Kidney (tissue), 22 donors: ENCODE measurements at places on chromosomes 2 and 18.
A peak's percentile ranks its signal among the peaks of the same experiment; 100 is the strongest.

- no peak for DNase-seq
These were observed 48.4 kb downstream of the ATP8B1 start for GRCh38 chr18:57754577-57755338.

DNA sequence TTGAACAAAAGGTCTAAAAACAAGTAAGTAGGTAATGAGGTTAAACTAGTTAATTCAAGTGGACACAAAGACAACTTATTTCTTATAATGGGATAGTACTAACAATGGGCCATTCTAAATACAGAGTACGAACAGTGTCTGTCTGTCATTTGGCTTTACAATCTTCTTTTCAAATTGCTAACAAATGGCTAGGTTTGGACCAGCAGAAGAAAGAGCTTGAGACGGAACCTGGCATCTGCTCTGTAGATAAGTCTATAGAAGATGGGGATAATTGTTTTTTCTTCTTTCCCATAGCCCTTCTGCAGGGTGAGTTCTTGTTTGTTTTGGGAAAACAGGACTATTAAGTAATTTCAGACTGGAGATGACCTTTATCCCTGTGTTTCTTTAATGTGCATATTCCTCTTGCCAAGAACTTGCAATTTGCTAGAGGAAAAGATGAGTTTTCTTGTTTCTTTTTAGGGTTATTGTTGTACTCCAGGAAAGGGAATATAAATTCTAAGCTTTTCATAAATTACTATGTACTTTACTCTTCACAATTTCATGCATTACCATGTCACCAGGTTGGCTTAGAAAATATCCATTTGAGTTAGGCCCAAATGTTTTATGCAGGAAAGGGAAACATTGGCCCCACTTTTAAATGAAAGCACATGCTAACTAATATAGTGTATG lies 500.5 kb upstream of the SYT4 start:
- no peak for DNase-seq

DNA sequence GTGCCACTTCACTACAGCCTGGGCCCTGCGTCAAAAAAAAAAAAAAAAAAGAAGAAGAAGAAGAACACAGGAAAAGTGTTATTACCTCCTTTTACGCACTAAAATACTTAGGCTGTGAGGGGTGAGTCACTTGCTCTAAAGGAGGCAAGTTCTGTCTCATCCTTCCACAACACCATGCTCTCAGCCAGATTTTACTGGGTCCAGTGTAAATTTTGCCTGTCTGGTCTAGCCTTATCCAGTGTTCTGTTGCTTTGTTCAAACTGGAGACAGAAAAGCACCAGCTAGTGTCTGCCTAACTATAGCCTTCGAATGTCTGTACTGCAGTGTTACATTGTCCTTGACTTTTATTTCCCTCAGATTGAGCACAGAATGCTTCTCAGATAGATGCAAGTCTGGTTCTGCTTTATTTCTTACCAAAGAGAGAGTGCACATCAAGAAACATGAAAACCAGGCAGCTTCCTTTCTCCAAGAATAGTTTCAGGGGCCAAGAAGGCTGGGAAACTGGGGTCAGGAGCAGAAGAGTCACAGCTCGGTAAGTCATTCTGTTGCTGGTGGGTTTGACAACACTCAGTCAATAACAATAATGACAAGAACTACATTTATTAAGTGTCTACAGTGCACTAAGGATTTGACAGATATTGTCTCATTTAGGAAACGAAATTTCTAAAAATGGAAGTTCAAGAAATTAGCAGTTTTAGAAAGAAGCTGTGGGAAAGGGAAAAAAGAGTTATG lies 3.1 kb upstream of the MSGN1 start:
- DNase-seq = no peak

DNA sequence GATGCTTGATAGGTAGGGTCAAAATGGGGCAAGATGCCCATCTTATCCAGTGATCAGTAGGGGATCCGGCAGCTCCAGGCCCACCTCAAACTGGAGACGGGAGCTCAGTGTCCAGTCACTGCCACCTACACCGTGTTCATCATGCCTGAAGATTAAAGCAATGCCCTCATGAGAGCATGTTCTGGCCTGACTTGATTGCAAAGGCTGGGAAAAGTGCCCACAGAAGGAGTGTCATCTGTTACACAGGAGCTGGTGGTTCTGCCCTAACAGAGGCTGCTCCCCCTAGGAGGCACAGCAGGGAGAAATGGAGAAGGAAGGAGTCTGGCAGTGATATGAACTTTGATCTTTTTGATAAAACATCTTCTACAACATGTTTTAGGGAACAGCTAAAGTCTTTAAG lies 92.3 kb downstream of the CCBE1 start:
- DNase-seq = no peak

GRCh38 chr2:128623776-128624761 lies 305.4 kb upstream of the HS6ST1 start:
- DNase-seq = peak; percentile 65

DNA sequence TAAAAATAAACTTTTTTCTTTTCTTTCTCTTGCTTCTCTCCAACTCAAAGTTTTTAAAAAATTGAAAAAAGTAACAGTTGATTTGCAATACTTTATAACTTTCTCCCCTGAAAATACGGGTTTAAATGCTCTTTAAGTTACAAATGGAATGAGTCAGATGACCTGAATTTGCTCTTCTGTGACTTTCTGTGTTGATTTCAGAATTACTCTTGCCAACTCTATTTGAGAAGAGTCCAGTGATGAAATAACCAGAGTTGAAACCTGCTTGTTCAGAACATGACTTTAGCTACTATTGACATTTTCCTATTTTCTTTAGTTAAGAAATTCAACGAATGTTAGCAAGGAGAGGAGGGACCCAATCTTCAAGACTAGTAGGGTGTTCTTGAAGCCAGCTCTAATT lies 146.1 kb upstream of the ZSWIM2 start:
- no peak for DNase-seq

GRCh38 chr18:34998661-34999060 lies 42.6 kb upstream of the MAPRE2 start:
- no peak for DNase-seq

DNA sequence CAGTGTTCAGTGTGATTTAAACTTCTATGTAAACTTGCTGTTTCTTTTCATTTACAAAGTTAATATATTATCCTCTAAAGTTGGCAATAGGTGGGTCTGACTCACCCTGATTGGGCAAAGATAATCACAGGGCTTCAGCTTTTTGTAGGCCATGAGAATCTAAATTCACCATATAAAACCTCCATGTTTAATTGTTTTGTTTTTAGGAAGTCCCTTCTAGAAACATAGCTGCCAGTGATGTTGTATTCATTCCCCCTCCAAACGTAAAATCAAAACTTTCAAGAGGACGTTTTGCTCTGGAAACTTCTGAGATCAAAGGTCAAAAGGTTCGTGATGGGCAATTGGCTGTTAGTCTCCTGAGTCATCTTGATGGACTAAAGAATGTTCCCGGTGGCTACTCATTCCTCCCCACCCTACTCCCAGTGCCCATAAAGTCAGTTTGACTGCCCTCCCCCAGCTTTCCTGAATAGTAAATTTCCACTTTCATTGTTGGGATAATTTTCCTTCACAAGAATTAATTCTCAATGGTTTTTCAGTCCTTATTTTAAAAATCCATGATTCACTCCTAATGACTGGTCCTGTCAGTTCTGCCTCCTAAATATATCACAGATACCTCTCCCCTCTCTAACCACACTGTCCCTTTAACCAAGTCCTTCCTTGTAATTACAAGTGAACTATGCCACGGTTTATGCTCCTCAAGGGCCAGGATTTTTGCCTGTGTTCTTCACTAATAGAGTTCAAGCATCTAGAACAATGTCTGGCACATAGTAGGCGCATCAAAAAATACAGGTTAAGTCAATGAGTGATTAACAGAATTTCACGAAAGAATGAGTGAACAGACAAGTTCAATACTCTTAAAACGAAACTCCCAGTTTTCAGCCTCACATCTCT lies 164.4 kb upstream of the VRK2 start:
- DNase-seq = no peak

DNA sequence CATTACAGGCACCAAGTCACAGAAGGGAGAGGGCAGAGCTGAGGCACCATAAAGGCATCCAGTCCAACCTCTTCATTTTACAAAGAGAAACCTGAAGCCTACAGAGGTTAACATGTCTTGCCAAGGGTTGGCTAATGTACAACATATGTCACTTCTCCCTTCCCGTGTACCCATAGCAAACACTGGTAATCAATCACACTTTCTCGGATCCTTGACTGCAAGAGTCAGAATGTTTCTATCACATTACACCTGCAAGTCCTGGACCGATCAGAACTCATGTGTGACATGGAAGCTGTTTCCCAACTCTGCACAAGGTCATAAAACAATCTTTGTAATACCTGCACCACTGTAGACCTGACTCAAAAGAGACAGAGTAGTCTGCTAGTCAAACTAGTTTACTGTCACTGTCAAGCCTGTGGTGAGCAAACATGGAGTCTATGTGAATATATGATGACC lies 6.0 kb downstream of the ANKRD44 start:
- DNase-seq = no peak

- DNase-seq = no peak
These were observed 11.2 kb downstream of the PMAIP1 start for GRCh38 chr18:59910967-59911366.

DNA sequence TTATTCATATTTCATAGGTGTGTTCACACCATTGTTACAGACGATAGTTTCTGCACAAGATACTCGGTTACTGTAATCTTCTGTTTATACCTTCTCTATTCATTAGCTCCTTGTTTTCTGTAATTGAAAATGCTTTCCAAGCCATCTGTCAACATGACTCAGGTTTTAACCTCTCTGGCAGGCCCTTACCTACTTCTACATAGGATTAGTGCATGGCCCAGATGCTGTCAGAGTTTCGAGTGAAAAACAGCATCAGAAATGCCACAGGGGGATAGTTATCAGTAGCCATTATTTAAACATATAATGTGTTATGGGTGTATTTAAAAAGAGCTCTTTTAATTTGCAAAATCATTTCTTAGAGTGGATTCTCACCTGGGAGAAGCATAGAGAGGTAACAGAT lies 596.4 kb downstream of the FBXO15 start:
- no peak for DNase-seq

DNA sequence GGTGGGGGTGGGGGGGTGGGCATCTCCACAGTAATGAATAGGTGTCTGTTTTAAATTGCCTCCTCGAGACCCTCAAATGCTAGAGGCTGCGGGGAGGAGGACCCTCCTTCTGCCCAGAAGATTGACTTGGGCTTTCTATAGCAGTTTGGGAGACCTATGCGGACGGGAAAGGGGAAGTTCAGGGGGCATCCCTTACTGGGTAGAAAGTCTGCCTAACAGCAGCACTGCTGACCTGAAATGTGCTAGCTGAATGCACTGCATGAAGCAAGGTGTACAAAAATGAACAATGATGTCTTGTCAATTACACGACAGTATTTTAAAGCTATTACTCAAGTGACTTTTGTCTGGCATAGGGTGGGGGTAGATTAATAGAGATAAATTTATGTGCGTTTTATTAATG lies 2.5 kb downstream of the DCC start:
- DNase-seq = no peak

DNA sequence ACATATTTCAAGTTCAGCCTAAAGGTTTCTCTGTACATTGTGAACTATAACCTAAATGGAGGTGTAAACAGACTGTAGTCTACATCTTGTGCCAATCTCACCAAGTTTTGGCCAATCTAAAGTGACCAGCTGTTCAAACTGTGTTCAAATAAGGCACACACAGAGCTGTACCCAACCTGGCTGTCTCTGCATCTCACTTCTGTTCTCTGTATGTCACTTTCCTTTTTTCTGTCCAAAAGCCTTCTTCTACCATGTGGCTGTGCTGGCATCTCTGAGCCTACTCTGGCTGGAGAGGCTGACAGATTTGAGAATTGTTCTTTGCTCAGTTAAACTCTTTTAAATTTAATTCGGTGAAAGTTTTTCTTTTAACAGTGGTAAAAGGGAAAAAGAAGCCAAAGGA lies 817.9 kb downstream of the SOCS6 start:
- no peak for DNase-seq

DNA sequence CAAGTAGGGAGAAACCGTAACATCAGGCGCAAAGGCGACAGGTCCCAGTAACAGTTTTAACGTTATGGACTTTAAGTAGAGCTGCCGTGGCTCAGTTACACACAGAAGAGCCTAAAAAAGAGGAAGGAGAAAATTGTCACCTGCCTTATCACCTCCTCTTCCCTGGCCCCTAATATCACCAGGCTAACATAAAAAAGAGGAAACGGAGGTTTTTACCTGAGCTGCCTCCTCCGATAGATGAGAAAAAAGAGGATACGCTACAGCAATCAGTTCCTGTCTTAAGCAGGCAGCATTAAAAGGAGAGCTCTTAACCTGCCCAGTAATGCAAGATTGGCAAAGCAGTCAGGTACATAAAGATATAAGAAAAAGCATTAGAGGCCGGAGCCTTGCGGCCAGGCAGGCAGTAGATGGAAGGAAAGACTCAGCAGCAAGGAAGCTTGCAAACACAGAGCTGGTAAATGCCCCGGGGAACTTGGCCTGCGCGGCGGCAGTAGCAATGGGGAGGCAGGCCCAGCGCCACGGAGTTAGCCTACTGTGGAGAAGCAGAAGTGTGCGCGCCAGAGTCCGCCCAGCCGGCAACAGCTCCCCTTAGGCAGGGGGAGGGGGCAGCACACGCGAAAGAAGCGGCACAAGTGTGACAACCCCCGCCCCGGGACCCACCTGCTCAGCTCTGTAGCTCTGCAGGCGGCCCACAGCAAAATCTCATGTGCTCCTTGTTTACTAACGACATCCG lies 116.3 kb upstream of the SCN7A start:
- DNase-seq = peak; percentile 77

- DNase-seq = peak; percentile 59
These were observed 13.1 kb upstream of the MLPH start for GRCh38 chr2:237473878-237474441.

GRCh38 chr2:163859951-163860350 lies 124.1 kb upstream of the FIGN start:
- DNase-seq = no peak

DNA sequence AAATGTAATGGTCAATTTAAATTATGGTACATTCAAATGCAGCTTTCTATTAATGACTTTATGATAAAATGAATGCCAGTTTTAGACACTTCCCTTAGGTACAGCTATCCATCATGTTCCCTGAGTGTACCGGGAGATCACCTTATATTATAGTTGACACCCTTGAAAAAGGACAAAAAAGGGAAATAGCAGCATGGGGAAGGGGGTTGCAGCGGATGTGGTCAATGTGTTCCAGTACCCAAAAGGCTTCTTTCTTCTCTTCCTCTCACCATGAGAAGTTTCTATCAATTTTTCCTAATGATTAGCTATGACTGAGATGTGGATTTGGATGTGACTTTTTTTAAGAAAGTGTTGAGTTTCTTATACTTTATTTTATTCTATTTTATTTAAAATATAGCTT lies 154.4 kb downstream of the CCDC85A start:
- no peak for DNase-seq

DNA sequence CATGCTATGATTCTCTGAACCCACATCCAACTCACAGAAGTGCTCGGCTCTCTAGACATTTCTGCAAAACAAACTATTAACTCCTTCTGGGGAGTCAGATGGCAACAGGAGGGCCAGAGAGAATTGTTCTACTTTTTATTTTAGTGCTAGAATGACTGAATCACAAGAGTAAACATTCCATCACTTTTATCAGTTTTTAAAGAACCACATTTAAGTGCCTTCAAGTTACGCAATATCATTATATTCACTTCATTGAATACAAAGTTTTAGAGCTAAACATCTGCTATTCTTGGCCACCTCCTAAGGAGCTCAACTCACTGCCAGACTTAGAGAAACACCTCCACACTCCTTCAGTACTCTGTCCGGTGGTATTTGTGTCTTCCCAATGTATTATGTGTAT lies 22.4 kb downstream of the B4GALT6 start:
- no peak for DNase-seq
